ENCODE measurements at places on chromosomes 2 and 18.

DNA sequence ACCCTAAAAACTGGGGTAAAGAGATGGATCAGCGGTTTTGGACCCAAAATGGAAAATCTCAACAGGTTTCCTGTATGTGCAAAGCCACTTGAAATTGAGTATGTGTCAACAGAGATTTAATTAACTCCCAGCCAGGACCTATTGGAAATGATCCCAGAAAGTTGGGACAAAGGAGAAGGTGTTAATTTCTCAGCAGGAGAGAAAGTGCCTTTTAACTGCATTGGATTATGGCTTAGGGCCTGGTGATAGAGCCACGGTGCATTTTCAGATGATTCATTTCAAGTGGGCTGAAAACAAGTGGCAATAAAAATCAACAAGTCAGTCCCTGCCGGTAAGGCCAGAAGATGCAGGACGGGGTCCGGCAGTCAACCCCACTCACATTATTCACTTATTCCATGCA is 80.2 kb upstream of the BCL11A start:
- no peaks in the 10 kb centered on the region for H3K4me1 ChIP-seq
- no peaks in the 10 kb centered on the region for H3K27me3 ChIP-seq
- no peak overlapping the region for H3K27ac ChIP-seq

DNA sequence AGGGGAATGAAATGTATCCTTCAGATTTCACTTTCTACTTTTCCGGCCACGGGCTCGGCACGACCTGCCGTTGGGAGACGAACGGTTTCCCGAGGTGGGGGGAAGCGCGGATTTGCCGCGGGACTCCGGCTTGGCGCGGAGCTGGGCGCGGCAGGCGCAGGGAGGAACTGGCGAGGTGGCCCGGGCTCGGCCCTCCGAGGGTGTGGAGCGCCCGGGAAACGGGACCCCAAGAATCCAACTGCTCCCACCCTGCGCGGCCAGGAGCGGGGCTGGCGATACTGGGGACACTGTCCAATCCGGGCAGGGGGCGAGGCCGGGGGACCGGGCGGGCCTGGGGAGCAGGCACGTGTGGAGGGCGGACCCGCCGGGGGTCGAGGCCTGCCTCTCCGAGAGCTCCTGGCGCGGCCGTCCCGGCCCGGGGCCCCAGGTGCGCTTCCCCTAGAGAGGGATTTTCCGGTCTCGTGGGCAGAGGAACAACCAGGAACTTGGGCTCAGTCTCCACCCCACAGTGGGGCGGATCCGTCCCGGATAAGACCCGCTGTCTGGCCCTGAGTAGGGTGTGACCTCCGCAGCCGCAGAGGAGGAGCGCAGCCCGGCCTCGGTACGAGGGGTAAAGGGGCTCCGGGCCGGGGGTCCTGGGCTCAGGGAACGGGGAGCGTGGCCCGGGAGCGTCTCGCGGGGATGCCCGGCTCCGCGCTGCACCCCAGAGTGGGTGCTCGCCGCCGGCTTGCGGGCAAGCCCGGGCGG is at the start of gene ANXA4:
Gene ANXA4, plus strand, starts transcription at position 560 of the 747 bp plus-strand sequence. CDS start 39,432 bp downstream, outside the sequence.
- peak within 1 kb of the TSS; percentile 75 for H3K4me3 ChIP-seq
- H3K27me3 ChIP-seq = no peaks in the 10 kb centered on the region
- H3K36me3 ChIP-seq = no peaks in the 10 kb centered on the region
- peak; percentile 84 for DNase-seq
- peak within 1 kb of the TSS; percentile 96 for H3K27ac ChIP-seq

GRCh38 chr18:44181951-44182747 is 498.5 kb upstream of the SETBP1 start:
- no peaks in the 10 kb centered on the region for H3K27me3 ChIP-seq
- H3K4me3 ChIP-seq = no peak overlapping the region
- no peaks in the 10 kb centered on the region for H3K4me1 ChIP-seq
- no peaks in the 10 kb centered on the region for H3K36me3 ChIP-seq

DNA sequence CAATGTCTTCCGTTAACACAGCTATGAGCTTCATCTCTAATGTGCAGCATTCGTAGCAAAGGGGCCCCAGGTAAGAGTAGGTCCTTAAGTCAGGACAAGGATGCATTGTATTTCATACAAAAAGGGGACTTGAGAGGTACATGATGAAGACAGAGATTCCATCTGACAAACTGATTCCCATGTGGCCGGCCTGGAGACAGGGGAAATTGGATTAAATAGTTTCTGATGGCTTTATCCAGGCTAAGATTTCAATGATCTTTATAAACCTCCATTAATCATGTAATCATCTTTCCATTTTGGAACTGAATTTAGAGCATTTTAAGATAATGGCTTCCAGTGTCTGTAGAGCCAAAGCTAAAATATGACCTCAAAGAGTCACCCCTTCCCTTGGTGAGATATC is 111.3 kb downstream of the NCKAP5 start:
- no peaks in the 10 kb centered on the region for H3K4me1 ChIP-seq
- H3K27me3 ChIP-seq = no peaks in the 10 kb centered on the region
- no peak for DNase-seq
- H3K36me3 ChIP-seq = no peaks in the 10 kb centered on the region
- H3K27ac ChIP-seq = no peak overlapping the region

GRCh38 chr2:232615339-232615738 is 18.1 kb upstream of the EFHD1 start:
- H3K27me3 ChIP-seq = no peaks in the 10 kb centered on the region
- no peak overlapping the region for H3K4me3 ChIP-seq
- H3K27ac ChIP-seq = no peak overlapping the region
- H3K4me1 ChIP-seq = no peaks in the 10 kb centered on the region

DNA sequence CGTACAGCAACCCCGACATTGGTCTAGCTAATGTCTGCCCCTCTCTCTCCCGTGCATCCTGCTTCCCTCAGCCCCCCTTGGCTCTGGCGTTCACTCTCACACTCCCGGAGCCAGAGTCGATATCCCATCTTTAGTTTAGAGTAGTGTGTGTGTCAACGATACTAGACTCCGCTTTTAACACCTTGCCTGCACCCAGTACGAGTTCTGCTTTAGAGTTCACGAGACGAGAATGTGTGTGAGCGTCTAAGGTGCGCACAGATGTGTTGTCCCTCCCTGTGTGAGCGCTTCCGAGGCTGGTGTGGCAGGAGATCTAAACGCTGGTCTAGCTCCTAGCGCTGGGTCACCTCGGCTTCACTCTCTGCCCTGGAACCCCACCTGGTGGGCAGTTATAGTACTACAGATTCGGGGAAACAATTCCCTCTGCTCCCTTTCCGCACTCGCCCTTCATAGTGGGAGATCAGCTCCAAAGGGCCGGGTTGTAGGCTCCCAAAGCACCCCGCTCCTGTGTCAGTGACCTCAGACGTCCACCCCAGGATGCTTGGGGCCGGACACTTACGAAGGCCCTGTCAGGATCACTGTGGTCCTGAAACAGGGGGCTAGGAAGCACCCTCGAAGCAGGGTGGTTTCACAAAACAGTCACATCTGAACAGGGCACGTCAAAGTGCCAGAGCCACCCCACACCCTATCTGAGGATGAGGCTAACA is 2.6 kb upstream of the CYP26B1 start:
- H3K4me1 ChIP-seq = no peaks in the 10 kb centered on the region
- DNase-seq = peak; percentile 72
- H3K27me3 ChIP-seq = peaks cover 36% of the 10 kb centered on the region
- H3K36me3 ChIP-seq = no peaks in the 10 kb centered on the region

- no peaks in the 10 kb centered on the region for H3K27me3 ChIP-seq
- peak overlapping the region; percentile 100 for H3K27ac ChIP-seq
- H3K4me3 ChIP-seq = peak overlapping the region; percentile 44
Observed at GRCh38 chr2:96528006-96528699, 8.4 kb upstream of the ARID5A start.

GRCh38 chr2:241981076-241981700 is 111.7 kb downstream of the RTP5 start:
- no peaks in the 10 kb centered on the region for H3K27me3 ChIP-seq
- no peak overlapping the region for H3K27ac ChIP-seq
- no peak for DNase-seq
